Aorta (tissue), 5 donors: ENCODE measurements at places on chromosomes 1 and 21. TPM values are rescaled to one million over a fixed set of nuclear protein-coding genes. Genes with fewer than 3 reads are reported as not detected.

LDLRAD1 gene
- total RNA-seq = not detected

DNA sequence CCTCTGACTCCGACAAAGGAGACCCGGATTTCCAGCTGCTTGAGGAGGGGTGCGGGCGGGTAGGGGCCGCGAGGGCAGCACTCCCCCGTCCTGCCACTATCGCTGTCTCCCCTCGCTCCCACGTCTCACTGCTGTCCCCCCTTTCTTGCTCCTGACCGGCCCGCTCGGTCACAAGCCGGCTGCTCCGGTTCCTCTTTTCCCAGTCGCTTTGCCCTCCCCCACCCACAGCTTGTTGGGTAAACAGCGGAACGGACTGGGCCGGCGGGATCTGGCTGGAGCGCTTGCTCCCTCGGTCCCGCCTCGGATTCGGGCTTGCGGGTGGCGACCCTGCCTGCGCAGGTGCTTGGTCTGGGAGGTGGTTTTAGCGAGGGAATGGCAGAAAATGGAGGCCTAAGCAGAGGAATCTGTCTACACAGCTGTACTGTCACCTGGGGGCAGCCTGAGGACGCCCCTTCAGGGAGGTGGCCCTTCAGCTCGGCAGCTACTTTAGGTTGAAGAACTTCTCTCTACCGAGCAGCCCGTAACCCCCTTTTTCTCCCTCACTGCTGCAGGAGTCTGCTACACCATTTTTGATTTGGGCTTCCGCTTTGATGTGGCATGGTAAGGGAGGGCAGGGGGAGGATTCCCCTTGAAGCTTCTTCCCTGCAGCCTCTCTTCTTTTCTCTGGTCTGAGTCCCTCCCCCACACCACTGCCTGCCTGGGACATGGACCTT is 645 bp downstream of the ATP6V0B start:
- DNase-seq = peak; percentile 90

DNA sequence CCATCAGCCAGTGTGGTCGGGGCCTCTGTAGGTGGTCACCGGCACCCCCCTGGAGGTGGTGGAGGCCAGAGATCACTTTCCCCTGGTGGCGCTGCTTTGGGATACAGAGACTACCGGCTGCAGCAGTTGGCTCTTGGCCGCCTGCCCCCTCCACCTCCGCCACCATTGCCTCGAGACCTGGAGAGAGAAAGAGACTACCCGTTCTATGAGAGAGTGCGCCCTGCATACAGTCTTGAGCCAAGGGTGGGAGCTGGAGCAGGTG is 961 bp downstream of the RBM15 start:
- DNase-seq = no peak

DNA sequence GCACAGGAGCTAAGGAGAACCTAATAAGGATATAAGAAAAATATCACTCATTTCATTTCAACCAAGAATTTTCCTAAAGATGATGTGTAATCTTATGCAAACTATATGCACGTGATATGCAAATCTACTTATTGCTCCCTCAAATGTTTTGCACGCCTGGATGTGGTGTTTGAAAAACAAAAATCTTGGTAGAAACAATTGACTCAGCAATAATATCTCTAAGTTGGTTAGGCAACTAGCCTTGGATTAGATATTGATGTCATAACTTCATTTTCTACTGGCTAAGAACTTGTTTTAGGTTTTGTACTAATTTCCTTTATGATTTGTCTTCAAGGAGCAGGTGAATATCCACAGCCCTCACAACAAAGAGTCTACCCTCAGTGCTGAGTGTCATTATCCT is 164.6 kb downstream of the TM2D1 start:
- no peak for DNase-seq

GRCh38 chr1:81678779-81679178 is 122.0 kb upstream of the ADGRL2 start:
- DNase-seq = no peak

- DNase-seq = no peak
Observed at GRCh38 chr1:68287241-68287640, 54.9 kb upstream of the WLS start.

CRNN gene
- total RNA-seq = not detected
